ENCODE measurements at places on chromosomes 4 and X. TPM values are rescaled to one million over a fixed set of nuclear protein-coding genes. Genes with fewer than 3 reads are reported as not detected.

TRIML2 gene
- total RNA-seq: not detected

CYLC1 gene
- total RNA-seq: not detected

MGAT4D gene
- total RNA-seq: not detected

ZNF81 gene
- 4.6 TPM for total RNA-seq

OTUD4 gene
- 16.0 TPM for total RNA-seq

HTR2C gene
- total RNA-seq: not detected

All from cardiac ventricle fibroblast (primary cell).